ENCODE measurements at places on chromosomes 2 and 18.

GRCh38 chr18:78701771-78702396, 277.7 kb upstream of the SALL3 start:
- no peak for DNase-seq

- no peak for DNase-seq
Observed at GRCh38 chr2:387980-388421, 100.1 kb upstream of the ALKAL2 start.

DNA sequence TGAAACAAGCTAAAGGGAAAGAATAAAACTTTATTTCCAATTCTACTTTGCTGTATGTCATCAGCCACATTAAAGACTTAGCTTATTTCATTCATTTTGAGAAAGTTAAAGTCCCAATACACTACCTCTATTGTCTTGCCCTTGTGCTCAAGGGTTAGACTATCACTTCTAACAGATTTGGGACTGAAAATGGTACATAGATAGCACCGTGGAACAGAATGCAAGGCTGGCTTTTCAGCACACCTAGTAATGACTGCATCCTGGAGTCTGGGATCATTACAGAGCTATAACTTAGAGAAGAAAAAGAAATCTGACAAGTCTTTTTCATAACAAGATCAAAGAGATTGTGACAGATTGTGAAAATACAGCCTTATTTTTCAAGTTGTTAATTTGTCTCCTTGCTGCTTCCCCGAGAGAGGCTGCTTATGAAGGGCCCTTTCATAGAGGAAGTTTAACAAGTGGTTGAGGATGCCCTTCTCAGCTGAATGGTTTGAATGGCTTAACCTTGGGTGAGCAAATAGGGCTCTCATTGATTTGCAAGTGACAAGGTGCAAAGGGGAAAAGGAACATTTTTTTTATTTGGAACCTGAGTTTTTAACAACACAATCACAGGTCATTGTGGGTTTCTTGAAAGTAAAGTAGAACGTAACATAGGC, 371.8 kb downstream of the EPHA4 start:
- DNase-seq: no peak

- DNase-seq: no peak
Observed at GRCh38 chr2:133092571-133092970, 422.6 kb upstream of the LYPD1 start.

DNA sequence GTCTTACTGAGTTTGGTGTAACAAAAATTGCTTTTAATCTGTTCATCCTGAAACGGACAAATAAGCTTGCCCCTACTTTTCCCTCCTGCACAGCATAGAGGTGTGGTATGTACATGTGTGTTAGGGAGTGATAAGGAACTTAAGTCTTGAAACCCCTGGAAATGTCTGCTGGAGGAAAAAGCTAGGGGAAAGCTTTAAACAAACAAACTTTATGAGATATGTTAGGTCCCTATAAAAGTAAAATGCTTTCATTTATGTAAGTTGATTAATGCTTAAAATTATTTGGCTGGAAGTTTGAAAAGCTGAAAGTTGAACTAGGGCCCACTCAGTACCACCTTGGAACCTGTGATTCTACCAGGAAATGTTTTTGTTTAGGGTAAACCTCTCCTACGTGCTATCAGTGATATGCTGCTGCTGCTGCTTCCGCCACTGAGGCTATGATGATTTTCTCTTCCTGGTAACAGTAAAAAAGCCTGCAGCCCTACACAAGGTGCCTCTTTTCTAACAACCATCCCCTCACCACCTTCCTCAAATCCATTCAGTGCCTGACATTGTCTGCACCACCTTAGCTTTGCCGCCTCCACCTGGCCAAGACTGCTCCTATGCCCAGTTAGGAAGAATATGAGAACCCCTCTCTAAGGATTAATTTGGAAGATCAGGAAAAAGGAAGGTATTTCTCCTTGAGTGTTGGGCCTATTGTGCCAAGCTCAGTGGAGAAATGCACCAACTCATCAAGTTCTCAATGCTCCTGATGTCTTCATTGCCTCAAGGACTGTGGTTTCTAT, 2.5 kb upstream of the YES1 start:
- no peak for DNase-seq

- no peak for DNase-seq
Observed at GRCh38 chr2:80167284-80167808, 137.2 kb downstream of the LRRTM1 start.
